ENCODE measurements at places on chromosomes 3 and 15. TPM values are rescaled to one million over a fixed set of nuclear protein-coding genes. Genes with fewer than 3 reads are reported as not detected.

The HES1 gene
- total RNA-seq, result 33.0 TPM

The CDHR4 gene
- total RNA-seq, result 0.40 TPM

The SCG5 gene
- 3.6 TPM for total RNA-seq

The SKOR1 gene
- under 0.01 TPM for total RNA-seq

The ANKUB1 gene
- total RNA-seq, result 0.17 TPM

The CHST2 gene
- 12.4 TPM for total RNA-seq

The RAB8B gene
- 36.3 TPM for total RNA-seq

The GOLGA6L4 gene
- 3.1 TPM for total RNA-seq

The MYO1E gene
- 299 TPM for total RNA-seq

The CNOT10 gene
- 31.6 TPM for total RNA-seq

The PCOLCE2 gene
- total RNA-seq, result 2.8 TPM

The IL5RA gene
- not detected for total RNA-seq

The CCNB2 gene
- total RNA-seq, result 2.8 TPM

The ZNF620 gene
- total RNA-seq, result 1.6 TPM

The SLC28A1 gene
- total RNA-seq, result not detected

The CFAP91 gene
- total RNA-seq, result 0.17 TPM

The ISL2 gene
- total RNA-seq, result not detected

The PARP15 gene
- not detected for total RNA-seq

The WDR72 gene
- 1.0 TPM for total RNA-seq

The ALPK3 gene
- total RNA-seq, result 0.33 TPM

The ITPKA gene
- 0.92 TPM for total RNA-seq

The ANKRD34C gene
- not detected for total RNA-seq

The CAV3 gene
- total RNA-seq, result not detected

The PLSCR2 gene
- total RNA-seq, result not detected

The KIF15 gene
- total RNA-seq, result 3.7 TPM

The SEMA3F gene
- total RNA-seq, result 102 TPM

The HCLS1 gene
- 2.0 TPM for total RNA-seq

The CATSPER2 gene
- 9.7 TPM for total RNA-seq

The CLSTN2 gene
- 2.0 TPM for total RNA-seq

The SLC6A20 gene
- not detected for total RNA-seq

The GUCA1C gene
- not detected for total RNA-seq

The RARRES1 gene
- 0.52 TPM for total RNA-seq

The SERPINI2 gene
- not detected for total RNA-seq

The ARHGEF26 gene
- total RNA-seq, result 1.1 TPM
